Omental fat pad (tissue), 4 donors: ENCODE measurements at places on chromosomes 7 and 10.

DNA sequence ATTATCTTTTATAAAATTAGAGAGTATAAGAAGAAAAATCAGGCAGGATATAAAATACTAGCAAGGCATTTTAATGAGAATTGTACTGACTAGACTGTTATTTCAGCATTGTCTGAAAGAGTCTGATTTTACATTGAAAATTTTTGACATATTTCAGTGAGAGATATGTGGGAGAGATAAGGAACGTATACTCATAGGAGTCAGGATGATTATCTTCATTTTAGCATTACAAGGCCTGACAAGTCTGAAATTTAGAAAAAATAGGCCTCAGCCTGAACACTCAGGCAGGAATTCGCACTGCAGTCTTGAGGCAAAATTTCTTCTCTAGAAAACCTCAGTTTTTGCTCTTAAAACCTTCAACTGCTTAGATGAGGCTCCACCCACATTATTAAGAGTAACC is 386.0 kb downstream of the HGF start:
- DNase-seq = no peak

DNA sequence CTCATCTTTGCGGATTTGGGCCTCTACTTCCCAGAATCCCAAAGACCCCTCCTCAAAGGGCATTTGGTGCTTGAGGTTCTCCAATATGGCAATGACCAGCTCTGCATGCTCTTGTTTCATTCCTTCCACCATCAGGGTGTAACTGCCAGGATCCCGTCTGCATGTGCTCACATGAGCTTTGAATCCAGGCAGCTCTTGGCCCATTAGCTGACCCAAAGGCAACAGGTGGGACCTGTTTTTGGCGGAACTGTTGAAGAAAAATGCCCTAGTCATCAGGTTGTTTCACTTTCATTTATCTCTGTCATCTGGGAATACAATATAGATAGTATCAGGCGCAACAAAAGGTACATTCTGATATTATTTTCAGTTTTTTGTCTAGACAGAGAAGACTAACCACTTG is 159.1 kb upstream of the TCF7L2 start:
- DNase-seq = no peak

GRCh38 chr7:123199883-123200282 is at the start of gene SLC13A1:
Gene SLC13A1, minus strand, starts transcription at chr7:123199969. Its CDS starts 23 bp downstream, at chr7:123199946.
- DNase-seq = no peak

- DNase-seq = no peak
These were observed 12.1 kb downstream of the GALNTL5 start for GRCh38 chr7:151968357-151968756.

- no peak for DNase-seq
These were observed 2.5 kb downstream of the FZD1 start for GRCh38 chr7:91266689-91267090.

DNA sequence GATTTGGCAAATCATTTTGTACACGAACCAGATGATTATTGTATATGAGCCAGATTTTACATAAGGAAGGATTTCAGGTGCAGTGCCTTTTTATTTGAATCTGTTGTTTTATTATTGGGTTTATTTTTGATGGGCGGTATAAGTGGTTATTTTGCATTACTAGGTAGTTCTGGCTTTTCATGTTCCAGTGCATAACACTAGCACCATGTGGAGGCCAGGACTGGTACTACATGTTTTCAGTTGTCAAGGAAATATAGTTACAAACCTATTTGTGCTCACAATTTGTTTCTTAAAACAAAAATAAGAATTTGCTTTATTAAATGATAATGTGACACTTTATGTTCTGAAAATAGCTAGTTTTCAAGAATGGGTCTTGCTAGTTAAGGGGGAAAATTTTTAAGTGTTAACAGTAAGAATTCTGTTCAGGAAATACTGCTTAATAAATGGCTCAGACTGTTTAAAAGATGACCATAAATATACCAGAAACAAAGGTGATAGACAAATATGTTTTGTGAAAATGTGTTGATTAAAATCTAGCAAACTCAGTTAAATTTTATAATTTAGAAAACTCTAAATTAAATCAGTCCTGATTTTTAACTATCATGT is 7.1 kb upstream of the SEMA3E start:
- no peak for DNase-seq

DNA sequence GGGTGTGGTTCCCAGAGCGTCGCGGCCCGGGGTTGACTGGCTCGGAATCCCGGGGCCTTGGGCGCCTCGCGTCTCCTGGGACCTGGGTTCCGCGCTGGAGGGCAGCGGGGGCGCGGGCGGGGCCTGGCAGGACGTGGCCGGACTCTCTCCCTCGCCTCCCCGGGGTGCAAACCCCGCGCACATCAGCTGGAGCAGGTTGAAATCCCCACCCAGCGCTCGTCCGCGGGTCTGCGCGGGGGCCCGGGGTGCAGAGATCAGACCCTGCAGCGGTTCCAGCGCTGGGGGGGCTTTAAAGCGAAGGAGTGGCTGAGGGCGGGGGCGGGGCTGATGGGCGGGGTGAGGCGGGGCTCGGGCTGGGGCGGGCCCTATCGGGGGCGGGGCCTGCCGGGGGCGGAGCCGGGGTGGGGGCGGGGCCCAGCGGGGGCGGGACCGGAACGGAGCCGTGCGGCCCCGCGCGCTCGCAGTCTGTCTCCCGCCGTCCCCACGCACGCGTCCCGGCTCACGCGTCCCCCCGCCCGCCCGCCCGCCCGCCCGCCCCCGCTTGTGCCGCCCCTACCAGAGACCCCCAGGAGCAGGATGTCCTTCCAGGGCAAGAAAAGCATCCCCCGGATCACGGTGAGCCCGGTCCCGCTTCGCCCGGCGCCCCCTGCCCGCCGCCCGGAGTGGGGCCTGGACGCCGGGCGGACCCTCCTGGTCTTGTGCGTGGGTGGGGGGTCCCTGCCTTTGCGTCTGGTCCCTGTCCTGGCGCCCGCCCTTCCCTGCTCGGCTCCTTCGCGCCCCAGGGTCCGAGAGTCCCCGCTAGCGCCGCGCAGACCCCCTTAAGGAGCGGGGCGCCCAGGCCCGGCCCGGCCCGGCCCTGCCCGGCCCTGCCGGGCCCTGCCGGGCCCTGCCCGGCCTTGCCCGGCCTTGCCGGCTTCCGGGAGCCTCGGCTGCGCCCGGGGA is at the start of gene DPYSL4:
DPYSL4 (plus strand) TSS at position 461 of the 942 bp plus-strand sequence; CDS start at position 577, 116 bp downstream.
- no peak for DNase-seq
